Natural killer cell treated with Interleukin-12 subunit alpha and Interleukin-12 subunit beta and Interleukin-15 and Interleukin-18, amount 100 ng/mL, for 72 hours (primary cell): ENCODE measurements at places on chromosomes 3 and 15. TPM values are rescaled to one million over a fixed set of nuclear protein-coding genes. Genes with fewer than 3 reads are reported as not detected.

DNA sequence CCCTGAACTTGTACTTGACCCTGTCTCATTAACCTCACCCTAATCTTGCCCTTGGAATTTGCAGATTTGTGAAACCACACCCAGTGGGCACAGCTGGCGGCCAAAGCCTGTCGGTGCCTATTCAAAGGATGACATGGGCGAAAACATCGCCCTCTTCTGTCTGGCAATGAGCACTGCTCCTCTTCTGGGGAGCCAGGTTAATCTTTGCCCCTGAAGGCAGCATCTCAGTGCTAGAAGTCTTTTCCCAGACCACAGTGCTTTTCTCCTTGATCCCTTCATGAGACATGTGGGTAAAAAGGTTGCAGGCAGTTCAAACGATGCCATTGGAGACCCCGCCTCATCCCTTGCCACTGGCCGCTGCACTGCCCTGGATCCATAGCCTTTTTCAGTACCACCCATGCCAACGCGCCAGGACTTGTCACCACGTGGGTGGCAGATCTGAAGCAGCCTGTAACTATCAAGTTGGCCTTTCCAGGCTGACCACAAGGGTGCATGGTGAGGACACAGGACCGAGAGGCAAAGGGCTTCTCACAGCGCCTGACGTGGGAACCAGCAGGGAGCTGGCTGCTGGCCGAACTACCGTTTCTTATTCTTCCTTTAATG is 6.5 kb upstream of the DNASE1L3 start:
- peaks cover 3% of the 10 kb centered on the region for H3K27me3 ChIP-seq
- DNase-seq: peak; percentile 71
- peaks cover 21% of the 10 kb centered on the region for H3K4me1 ChIP-seq
- no peak overlapping the region for H3K27ac ChIP-seq
- no peaks in the 10 kb centered on the region for H3K36me3 ChIP-seq

GRCh38 chr15:89137926-89138325 is 49.7 kb downstream of the ABHD2 start:
- no peaks in the 10 kb centered on the region for H3K27me3 ChIP-seq
- peaks cover 78% of the 10 kb centered on the region for H3K4me1 ChIP-seq
- no peak overlapping the region for H3K27ac ChIP-seq

DNA sequence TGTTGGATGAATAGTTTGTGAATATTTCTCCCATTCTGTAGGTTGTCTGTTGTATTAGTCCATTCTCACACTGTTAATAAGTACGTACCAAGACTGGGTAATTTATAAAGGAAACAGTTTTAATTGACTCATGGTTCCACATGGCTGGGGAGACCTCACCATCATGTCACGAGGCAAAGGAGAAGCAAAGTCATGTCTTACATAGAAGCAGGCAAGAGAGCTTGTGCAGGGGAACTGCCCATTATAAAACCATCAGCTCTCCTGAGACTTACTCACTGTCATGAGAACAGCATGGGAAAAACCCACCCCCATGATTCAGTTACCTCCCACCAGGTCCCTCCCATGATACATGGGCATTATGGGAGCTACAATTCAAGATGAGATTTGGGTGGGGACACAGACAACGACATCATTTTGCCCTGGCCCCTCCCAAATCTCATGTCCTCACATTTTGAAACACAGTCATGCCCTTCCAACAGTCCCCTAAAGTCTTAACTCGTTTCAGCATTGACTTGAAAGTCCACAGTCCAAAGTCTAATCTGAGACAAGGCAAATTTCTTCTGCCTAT is 133.2 kb downstream of the LMLN start:
- no peak for DNase-seq
- peaks cover 47% of the 10 kb centered on the region for H3K27me3 ChIP-seq
- H3K4me3 ChIP-seq: no peak overlapping the region
- H3K4me1 ChIP-seq: no peaks in the 10 kb centered on the region
- no peak overlapping the region for H3K27ac ChIP-seq

The FBXL22 gene
- total RNA-seq: 1.5 TPM
